ENCODE measurements at places on chromosomes 6 and 20. TPM values are rescaled to one million over a fixed set of nuclear protein-coding genes. Genes with fewer than 3 reads are reported as not detected.

The AIF1 gene
- not detected for total RNA-seq

The SEC63 gene
- 41.7 TPM for total RNA-seq

The ID4 gene
- 15.8 TPM for total RNA-seq

The VGLL2 gene
- not detected for total RNA-seq

The MRPS26 gene
- 41.9 TPM for total RNA-seq

The TRIM40 gene
- total RNA-seq, result not detected

The MUC21 gene
- total RNA-seq, result not detected

The SNPH gene
- total RNA-seq, result 14.6 TPM

The NRSN1 gene
- not detected for total RNA-seq

The RBM38 gene
- total RNA-seq, result 6.2 TPM

The SLC17A9 gene
- total RNA-seq, result 16.6 TPM

The HSPA1A gene
- total RNA-seq, result 107 TPM

The ROS1 gene
- 2.0 TPM for total RNA-seq

The HLA-DRB5 gene
- total RNA-seq, result not detected

The MMP24OS gene
- 17.0 TPM for total RNA-seq

The PGC gene
- not detected for total RNA-seq

The SMPDL3A gene
- total RNA-seq, result 38.1 TPM

The PSORS1C2 gene
- not detected for total RNA-seq

The PPP1R3G gene
- 2.9 TPM for total RNA-seq

The BEND6 gene
- total RNA-seq, result 19.1 TPM

The BANF2 gene
- total RNA-seq, result not detected

The ACAT2 gene
- 145 TPM for total RNA-seq

The TP53INP2 gene
- total RNA-seq, result 1.3 TPM

The PLN gene
- 0.11 TPM for total RNA-seq

The C6orf163 gene
- total RNA-seq, result 2.1 TPM

The PKIB gene
- total RNA-seq, result 3.8 TPM

The EYA2 gene
- 1.6 TPM for total RNA-seq

The GJA10 gene
- total RNA-seq, result not detected

The POU5F1 gene
- not detected for total RNA-seq

The GUCA1A gene
- total RNA-seq, result not detected

The SLC24A3 gene
- not detected for total RNA-seq

The ATAT1 gene
- total RNA-seq, result 3.4 TPM

The HLA-DMB gene
- not detected for total RNA-seq
